ENCODE measurements at places on chromosomes 16 and 17.

GRCh38 chr16:52051414-52052172 is 495.4 kb downstream of the TOX3 start:
- DNase-seq = no peak

- no peak for DNase-seq
Measured at GRCh38 chr17:55817397-55817709, 66.5 kb downstream of the PCTP start.

DNA sequence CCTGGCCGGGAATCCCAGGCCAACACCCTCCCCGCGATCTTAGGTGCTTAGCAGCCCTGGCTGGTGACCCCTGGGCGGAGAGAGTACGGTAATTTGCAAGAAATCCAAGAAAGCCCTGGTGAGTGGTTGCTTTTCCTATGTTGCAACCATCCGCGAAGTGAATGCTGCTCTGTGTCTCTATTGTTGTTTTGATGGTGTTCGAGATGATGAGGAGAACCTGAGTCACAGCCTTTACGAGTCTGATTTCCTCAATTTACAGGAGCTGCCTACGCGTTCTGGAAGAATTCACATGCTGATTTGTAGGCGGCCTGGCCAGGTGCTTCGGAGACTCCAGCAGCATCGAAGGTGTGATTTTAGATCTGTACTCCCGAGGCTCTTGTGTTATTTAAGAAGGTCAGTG is 63.3 kb downstream of the TMEM235 start:
- no peak for DNase-seq

DNA sequence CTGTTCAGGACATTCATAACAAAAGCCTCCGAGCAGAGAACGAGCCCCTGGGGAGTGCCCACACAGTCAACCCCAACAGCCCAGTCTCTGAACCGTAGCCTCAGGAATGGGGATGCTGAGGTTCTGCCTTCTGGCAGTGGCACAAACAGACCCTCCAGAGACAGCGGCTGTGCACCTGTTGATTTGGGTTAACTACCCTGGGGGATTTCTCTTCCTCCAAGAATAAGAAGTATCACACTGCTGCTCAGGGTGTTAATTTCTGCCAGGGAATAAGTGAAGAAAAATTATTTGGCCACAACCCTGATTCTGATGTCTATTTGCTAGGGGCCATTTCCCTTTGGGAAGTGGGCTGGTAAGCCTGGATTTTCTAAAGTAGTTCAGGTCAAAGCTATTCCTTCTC is 51.0 kb upstream of the PIRT start:
- DNase-seq = no peak

- DNase-seq = no peak
Measured at GRCh38 chr17:30358055-30358760, 20.5 kb upstream of the CPD start.

- DNase-seq = no peak
Measured at GRCh38 chr17:59172436-59173004, 17.0 kb downstream of the PRR11 start.

GRCh38 chr16:61390965-61391637 is 645.1 kb downstream of the CDH8 start:
- no peak for DNase-seq

DNA sequence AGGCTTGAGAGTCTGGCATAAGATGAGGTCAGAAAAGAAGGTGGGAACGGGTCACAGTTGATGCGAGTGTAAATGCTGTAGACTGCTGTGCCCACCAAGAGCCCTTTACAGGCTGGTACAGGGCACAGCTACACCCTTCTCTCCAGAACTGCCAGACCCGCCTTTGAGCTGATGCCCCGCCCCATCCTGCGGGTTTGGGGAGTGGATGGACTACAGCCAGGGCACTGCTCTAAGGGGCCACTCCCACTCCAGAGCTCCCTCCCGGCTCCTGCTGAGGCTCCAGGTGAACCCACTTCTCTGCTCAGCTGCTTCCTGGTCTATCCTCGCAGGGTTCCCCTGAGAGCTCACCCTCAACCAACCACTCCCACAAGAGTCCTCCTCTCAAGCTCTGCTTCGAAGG is 12.3 kb downstream of the MEIOB start:
- DNase-seq = no peak

GRCh38 chr17:79623786-79624717 is 13.2 kb upstream of the RBFOX3 start:
- no peak for DNase-seq

- no peak for DNase-seq
Measured at GRCh38 chr16:20675488-20676267, 21.8 kb downstream of the ACSM1 start.

GRCh38 chr16:29675811-29676643 is 3.0 kb upstream of the QPRT start:
- no peak for DNase-seq

All from activated CD4-positive, CD25-positive, alpha-beta regulatory T cell treated with anti-CD3 and anti-CD28 coated beads, Interleukin-2, amount 50 U/mL, for 16 hours (primary cell).